ENCODE measurements at places on chromosomes 3 and 15.

DNA sequence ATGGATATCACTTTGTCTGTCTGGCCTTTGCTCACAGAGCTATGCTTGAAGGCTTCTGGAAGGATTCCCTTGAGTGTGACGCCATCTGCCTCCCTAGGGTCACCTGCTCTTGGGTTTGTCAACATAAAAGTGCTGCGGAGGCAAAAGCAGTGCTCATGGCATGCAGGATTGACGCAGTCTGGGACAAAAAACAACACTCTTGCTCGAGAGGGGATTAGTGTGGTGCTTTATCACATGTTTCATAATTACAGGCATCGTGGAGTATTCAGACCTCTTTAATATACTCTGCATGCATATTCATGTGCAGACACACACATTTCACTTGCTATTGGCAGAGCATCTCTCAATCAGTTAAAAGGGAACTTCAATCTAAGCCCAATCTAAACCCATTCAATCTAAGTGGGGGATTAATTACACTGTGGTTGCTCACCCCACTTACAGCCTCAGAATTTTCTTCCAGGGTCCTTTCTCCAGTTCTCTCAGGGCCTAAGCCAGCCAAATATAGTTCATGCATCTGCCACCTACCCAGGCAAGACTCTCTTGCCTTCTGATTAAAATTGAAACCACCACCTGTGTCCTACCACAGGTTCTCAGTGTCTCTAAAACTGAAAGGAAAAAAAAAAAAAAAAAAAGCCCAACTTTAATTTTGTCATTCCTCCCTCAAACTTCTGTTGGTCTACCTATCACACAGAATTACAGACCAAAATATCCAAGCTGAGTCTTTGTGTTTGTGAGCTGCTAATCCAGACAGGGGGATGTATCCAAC is 75.6 kb downstream of the BFSP2 start:
- no peak for DNase-seq

DNA sequence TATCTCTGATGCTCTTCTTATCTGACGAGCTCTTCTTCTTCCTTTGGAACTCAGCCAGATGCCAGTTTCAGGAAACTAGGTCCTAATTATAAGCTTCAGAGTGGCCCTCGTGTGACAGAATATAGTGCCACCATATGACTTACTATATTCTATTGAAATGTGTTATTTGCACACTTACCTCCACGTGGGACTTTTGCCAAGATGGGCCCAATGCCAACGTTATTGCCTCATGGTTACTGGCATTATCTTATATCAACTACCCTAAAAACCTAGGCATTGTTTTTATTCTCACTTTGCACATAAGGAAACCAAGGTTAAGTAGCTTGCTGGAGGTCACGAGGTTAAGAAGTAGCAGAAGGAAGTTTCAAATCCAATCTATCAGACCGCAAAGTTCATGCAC is 71.3 kb upstream of the SLCO3A1 start:
- no peak for DNase-seq

GRCh38 chr3:152961323-152961722 is 126.4 kb downstream of the P2RY1 start:
- DNase-seq, result no peak

GRCh38 chr3:291646-292436 is 95.3 kb downstream of the CHL1 start:
- no peak for DNase-seq

- DNase-seq, result no peak
These were observed 300.6 kb downstream of the MECOM start for GRCh38 chr3:169362868-169363267.

GRCh38 chr15:101684384-101684783 is 32.2 kb upstream of the TM2D3 start:
- no peak for DNase-seq

GRCh38 chr15:85676342-85677098 is 118.2 kb downstream of the KLHL25 start:
- DNase-seq, result no peak

DNA sequence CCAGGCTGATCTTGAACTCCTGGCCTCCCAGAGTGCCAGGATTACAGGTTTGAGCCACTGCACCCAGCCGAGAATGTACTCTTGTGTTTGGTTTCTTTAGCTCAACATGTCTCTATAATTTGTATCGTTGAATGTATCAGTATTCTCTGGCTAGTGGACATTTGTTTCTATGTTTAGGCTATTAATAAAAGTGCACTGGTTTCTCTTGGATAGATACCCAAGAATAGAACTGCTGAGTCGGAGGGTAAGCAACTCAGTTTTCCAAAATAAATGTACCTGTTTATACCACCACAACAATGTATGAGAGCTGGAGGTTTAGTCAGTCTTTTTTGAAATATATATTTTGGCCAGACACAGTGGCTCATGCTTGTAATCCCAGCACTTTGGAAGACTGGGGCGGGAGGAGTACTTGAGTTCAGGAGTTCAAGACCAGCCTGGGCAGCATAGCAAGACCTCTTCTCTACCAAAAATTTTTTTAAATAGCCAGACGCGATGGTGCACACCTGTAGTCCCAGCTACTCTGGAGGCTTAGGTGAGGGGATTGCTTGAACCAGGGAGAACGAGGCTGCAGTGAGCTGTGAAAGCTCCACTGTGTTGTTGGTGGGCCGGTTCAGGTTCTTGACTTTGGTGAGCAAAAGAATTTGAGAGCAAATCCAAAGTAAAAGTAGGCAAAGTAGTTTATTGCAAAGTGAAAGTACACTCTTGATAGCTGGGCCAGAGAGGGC is 7.7 kb upstream of the IVD start:
- DNase-seq, result no peak

- DNase-seq, result no peak
These were observed 471.8 kb upstream of the ARHGEF26 start for GRCh38 chr3:153649286-153649839.

GRCh38 chr3:152436707-152437590 is 168.2 kb downstream of the MBNL1 start:
- DNase-seq, result no peak

- no peak for DNase-seq
These were observed 131.1 kb upstream of the NSMCE3 start for GRCh38 chr15:29400701-29401100.

DNA sequence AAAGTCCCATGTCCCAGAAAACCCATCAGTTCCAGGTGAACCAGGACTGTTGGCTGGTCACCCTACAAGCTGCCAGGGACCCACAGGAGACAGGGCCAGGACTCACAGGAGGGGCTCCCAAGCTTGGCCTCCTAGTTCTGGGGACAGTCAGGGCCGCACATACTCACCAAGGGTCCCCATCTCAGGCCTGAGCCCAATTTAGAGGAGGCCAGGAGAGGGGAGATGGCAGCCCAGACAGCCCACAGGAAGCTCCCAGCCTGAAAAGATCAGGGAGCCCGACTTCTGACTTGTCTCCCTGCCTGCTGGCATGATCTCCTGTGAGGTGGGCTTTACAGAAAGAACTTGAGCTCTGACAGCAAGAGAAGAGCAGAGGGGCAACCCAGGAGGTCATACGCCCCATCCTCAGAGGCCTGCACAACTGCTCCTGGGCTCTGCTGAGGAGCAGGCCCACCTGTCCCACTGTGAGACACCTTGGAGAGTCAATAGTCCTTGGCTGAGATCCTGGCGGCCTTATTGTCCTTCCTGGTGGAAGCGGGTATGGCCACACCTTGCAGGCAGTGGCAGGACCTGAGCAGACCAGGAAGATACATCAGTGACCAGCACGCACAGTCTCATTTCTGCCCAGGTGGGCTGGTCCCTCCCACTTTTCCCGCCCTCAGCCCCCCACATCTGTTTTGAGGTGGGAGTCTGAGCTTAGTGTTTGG is 2.5 kb upstream of the ISLR start:
- DNase-seq, result no peak
